ENCODE measurements at places on chromosomes 2 and 18.

DNA sequence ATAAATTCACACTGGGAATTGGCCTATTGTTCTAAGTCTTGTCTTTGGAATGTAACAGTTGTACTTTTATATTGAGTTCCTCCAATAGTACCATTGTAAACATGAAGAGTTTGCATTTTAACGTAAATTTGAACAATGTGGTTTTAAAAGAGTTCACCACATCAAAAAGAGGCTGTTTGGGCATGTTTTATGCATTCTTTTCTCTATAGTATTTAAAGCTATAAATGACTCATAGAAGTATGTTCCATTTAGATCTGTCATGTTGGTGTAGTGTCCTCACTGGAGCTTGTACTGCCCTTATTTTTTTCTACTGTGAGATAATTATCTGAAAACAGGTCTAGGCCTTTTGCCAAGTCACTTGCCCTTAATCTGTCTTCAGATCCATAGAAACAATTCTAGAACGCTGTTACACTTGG is 141.9 kb downstream of the RHBDD1 start:
- DNase-seq: no peak

- no peak for DNase-seq
These were observed 156.1 kb upstream of the NFATC1 start for GRCh38 chr18:79239631-79240030.

DNA sequence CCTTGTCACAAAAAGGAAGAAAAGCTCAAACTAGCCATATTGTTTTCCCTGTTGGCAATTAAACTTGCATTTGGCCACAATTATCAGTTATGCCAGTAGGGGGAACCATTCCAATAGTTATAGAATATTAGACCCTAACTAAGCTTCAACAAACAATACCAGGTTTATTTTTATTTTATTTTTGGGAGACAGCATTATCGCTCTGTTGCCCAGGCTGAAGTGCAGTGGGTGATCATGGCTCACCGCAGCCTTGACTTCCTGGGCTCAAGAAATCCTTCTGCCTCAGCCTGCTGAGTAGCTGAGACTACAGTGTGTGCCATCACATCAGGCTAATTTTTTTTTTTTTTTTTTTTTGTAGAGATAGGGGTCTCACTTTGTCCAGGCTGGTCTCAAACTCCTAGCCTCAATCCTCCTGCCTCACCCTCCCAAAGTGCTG is 102.1 kb downstream of the ATAD2B start:
- DNase-seq: no peak

GRCh38 chr2:44430342-44430741 is 68.6 kb downstream of the CAMKMT start:
- no peak for DNase-seq

GRCh38 chr2:168849610-168850009 is 40.6 kb downstream of the SPC25 start:
- DNase-seq: no peak

DNA sequence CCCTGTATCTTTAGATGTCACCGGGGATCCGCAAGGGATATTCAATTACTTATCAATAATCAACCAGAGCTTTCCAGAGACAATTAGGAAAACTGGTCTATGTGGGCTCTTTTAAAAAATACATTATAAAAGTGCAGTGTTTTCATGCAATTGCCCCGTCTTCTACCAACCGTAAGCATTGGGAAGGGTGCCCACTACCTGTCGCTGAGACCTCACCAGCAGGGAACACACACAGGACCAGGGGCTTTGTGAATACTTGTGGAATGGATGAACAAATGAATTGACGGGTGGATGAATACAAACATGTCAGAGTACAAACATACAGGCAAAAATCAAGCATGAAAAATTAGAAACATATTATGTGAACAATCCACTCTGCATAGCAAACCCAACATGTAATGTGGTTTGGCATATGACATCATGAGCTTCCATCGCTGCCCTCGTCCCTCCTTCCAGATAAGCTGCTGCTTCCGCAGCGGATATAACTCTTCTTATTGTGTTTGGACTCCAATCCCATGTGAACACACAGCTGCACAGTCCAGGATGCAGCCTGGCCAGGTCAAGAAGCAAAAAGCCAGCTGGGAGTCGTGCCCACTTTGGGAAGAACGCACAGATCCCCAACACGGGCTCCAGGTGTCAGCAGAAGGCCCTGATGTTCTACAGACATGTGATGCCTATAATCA is 5.3 kb downstream of the FHL2 start:
- no peak for DNase-seq

All from stimulated activated CD4-positive, alpha-beta T cell treated with anti-CD3 and anti-CD28 coated beads, TNF-alpha, amount 100 ng/mL, for 1 hour (primary cell).